ENCODE measurements at places on chromosomes 2 and 18.

DNA sequence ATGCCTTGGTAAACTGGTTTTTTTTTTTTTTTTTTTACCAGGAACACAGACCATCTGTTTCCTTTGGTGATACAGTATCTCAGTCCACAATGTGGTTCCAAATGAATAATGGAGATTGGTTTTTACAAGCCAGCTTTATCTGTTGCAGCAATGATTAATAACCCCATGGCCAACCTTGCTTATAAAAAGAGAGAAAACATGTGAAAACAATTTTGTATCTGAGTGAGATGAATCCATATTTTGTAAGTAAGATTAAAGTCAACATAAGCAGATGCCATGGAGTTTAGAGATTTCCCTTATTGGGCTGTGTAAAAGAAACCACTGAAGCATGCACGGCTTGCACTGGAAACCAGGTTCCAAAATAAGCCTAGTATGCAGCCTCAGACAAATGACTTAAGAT, 108.6 kb upstream of the CNTNAP5 start:
- DNase-seq: no peak

DNA sequence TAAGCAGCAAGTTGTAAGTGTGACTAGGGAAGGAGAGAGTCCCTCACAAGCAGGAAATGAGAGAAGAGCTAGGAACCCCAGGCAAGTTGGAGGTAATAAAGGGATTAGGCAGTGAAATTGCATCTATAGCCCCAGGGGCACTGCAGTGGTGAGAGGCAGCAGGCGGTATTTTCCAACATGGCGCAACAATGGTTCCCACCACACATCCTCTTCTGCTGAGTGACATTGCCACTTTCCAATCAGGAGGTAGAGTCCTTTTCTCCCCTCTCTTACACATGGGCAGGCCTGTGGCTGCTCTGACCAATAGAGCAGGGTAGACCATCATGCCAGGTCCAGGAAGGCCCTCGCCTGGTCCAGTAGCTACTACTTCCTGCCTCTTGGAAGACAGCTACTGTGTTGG, 86.6 kb downstream of the DNER start:
- no peak for DNase-seq

- no peak for DNase-seq
These were observed 3.1 kb downstream of the STK39 start for GRCh38 chr2:168244318-168244717.

- no peak for DNase-seq
These were observed 949.4 kb upstream of the FANCL start for GRCh38 chr2:59190518-59190917.

- DNase-seq: no peak
These were observed 353 bp upstream of the NUP35 start for GRCh38 chr2:183123959-183124221.

DNA sequence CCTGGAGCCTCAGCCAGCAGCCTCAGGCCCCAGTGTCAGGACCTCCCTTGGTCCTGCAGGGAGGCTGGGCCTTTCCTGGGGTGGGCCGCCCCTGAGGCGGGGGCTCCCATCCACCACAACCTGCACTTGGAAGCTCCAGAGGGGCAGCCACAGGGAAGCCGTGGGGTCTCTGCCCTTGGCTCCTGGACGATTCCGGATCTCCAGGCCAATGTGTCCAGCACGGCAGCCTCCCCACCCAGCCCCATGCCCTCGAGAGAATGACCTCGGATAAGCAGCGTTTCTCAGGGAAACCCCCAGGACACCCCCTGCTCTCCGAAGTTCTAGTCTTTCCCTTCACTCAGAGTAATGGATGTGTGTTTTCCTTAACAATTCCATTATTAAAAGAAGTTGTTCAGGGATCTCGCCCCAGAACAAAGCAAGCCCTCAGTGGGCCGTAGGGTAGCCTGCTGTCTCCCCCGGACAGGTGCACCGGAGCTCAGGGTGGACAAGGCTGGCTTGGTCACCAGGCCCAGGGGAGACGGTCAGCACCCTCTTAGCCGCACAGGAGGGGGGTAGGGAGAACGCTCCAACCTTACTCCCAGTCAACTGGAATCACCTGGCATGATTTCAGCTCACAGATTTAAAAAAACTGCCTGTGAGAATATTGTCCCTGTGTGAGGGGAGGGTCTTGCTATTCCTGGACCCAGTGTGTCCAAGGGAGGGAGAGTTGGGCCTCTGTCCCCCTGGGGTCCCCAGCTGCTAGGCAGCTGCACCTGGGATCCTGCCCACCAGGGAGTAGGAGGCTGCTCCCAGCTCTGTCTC, 72.2 kb upstream of the OTOS start:
- no peak for DNase-seq

DNA sequence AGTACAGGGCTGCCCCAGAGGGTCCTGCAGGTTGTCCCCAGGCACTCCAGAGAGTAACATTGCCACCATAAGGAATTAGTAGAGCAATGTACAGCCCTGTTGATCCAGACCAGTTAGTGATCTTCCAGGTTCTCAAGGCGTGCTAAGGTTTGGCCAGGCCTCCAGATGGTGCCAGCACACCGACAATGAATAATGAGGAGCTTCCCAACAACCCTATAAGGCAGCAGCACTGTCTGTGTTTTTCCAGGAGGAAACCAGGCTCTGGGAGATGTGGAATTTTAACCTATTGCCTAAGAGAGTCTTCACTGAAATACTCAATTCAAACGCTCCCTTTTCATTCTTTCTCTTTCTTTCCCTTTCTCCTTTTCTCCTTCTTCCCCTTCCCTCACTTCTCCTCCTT, 122.1 kb downstream of the MGAT5 start:
- no peak for DNase-seq

DNA sequence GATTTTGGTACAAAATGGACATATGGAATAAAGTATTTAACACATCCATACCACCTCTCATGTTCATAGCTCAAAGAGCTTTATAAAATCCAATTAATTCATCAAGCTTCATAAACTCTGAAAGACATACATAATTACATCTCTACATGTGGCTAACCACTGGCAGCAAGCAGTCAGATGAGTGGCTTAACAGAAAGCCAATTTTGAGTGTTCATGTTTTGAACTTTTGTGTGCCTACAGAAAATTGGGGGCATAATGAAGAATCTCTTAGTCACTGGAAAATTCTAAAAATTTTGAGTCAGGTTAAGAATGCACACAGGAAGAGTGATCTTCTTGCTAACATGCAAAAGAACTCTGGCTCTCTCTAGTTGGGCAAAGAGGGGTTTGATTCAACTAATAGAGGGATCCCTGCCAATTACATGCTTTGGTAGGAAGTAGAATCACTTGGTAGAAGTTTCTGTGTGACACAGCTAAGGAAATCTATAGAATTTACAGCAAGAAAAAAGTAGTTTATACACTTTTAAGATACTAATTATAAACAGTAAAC, 287.4 kb downstream of the NOL4 start:
- no peak for DNase-seq

DNA sequence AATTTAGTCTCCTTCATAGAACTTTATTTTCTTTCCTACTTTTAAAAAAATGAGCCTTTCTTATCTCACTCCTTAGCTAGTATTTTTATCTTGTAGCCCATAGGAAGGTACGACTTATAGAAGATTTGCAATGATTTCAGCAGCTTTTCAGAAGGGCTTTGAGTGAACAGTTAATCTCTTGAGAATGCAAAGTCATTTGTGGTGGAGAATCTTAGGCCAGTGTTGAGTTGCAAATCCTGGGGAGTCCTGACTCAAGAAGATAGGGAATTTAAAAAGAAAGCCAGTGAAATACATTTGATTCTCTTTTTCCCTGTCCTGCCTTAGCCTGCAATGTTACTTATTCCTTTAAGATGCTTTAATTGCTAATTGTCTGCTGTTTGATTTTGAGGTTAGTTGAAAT, 33.6 kb downstream of the LYPD6 start:
- DNase-seq: no peak

DNA sequence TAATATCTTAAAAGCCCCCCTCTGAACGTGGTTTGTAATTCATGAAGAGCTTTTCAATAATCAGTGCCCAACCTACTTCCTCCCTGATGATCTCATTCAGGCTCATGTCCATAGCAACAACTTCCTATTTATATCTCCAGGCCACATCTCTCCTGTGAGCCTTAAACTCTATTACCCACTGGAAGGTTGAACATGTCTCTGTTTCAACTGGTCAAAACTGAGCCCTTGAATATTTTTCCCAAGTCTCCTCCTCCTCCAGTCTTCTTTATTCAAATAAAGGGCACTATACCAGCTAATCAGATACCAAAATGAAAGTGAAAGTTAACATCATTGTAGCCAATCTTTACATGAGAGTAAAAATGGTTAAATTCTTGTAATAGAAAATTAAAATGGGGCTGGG, 63.7 kb upstream of the ITGA4 start:
- DNase-seq: peak; percentile 33

DNA sequence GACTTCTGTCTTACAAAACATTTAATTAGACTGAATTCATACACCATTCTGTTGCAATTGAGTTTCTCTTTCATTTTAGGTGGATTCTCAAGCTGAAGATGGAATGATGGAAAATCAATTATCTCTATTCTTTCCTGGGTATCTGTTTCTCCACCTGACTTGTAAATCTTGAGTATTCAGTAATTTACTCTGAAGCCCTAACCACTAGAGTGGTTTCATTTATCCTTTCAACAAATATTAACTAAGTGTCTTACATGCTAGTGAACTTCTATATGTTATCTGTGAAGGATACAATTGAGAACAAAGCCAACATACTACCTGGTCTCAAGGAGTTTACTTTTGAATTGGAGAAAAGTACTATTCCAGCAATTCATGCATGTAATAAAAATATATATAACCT, 94.1 kb upstream of the ZNF804A start:
- no peak for DNase-seq

DNA sequence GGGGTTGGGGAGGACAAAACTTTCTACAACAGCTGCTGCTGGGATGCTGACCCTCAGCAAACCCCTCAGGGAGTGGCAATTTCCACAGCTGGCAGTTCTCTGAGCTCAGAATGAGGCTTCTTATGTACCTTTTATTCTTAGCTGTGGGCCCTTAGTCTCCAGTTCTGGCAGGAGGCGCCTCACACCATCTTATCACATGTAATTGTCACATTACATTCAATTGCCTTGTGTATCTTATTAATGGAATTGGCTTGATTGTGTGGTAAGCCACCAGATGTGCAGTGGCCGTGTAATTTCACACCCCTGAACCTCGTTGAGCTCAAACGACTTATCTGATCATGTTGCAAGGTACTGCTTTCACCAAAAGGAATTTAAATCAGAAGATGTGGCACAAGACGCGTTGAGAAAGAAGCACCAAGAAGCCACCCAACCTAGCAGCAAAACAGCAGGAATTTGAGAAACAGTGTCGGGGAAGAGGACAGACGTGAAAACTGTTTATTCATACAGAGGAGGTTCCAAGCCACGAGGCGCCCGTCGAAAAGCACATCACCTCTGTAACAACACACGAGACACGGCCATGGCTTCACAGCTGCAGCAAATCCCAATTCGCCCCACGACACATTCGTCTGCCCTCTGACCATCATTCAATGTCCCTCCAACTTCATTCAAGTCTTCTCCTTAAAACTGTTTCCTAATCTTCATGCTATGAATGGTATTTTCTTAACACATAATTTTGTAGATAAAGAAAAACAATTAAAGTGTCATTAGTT, 53.6 kb upstream of the LPIN2 start:
- DNase-seq: no peak

DNA sequence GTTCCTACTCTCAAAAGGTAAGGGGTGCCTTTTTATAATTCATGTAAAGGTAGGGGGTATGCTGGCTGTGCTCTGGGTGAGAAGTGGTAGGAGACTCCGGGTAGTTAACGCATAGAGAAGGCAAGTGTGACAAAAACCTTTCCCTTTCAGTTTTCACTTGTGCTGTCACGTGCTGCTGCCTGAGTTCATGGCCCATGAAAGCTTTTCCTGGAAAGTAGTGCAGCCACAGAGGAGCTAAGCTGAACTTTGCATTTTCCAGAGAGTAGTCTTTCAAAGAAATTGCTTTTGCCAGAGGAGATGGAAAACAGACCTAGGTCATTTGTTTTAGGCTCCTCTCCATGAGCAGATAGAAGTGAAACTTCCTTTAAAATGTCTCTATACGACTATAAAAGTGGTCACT, 44.7 kb downstream of the THSD7B start:
- DNase-seq: no peak

DNA sequence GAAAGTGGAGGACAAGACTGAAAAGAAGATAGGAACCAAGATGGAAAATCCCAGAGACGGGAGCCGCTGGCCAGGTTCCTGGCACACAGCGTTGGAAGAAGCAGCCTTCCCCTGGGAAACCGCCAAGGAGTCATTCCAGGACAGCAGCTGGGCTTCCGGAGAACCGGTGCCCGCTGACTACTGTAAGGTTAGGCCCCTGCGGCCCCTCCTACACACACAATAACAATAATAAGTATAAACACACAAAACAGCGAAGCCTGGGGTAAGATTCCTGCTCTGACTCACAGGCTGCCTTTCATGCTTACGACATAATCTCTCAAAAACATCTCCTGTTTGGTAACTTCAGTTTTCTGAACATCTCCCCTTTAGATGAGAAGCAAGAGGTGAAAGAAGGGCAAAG, 28.1 kb upstream of the MYCN start:
- no peak for DNase-seq

GRCh38 chr2:36769106-36769505, 72.6 kb downstream of the VIT start:
- DNase-seq: no peak

DNA sequence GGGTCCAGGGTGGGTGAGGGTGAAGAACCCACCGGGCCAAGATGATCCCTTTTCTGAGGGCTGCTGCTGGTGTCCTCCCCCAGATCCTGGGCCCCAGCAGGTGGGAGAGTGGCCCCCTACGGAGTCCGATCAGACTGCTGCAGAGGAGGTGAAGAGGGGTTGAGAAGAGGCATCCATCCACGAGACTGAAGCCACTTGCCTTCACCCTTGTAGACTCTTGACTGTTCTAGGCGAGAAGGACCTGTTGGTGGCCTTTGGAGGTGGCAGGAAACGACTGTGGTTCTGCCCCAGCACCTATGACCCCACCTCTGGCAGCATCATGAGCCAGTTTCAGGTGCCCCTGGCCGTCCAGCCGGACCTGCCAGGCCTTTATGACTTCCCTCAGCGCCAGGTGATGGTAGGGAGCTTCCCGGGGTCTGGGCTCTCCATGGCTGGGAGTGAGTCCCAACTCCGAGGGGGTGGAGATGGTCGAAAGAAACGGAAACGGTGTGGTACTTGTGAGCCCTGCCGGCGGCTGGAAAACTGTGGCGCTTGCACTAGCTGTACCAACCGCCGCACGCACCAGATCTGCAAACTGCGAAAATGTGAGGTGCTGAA, 1.5 kb downstream of the TET3 start:
- no peak for DNase-seq

DNA sequence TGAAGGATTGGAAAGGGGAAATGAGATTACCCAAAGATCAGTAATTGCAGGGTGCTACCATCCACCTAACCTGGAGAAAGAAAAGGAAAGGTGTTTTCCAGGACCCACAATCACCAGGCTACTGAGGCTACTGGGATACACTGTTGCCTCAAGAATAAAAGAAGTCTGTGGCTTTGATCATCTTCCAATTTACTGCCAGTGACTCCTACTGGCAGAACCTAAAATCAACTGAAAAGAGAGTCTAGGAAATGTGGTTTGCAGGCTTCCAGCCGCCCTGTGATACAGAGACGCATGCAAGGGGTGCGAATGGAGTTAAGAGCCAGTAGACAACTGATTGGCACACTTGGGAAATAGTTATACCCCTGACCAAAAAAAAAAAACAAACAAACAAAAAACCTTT, 16.6 kb upstream of the TTL start:
- no peak for DNase-seq

Measured in amniotic stem cell (primary cell).